ENCODE measurements at places on chromosomes 16 and 17.

GRCh38 chr16:48076455-48077012 lies 79.3 kb downstream of the ABCC12 start:
- no peak for DNase-seq

- no peak for DNase-seq
Measured at GRCh38 chr16:15732416-15732815, 82.4 kb downstream of the NDE1 start.

DNA sequence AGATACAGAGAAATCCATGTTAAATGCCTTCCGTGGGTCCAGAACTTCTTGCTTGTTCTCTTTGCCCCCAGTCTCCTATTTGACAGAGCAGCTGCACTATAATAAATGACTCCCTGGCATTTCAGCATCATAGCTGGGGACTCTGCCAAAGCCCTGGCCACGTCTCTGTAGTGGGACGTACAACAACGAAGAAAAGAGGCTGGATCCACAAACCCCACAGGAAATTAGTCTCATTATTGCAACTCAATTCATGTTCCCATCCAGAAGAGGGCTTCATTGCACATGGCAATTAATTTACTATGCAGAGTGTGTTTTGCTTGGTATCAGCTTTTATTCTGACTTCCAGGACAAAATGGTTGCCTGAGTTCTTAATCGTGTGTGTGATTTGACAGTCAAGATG lies 121.3 kb downstream of the CDH13 start:
- DNase-seq: no peak

DNA sequence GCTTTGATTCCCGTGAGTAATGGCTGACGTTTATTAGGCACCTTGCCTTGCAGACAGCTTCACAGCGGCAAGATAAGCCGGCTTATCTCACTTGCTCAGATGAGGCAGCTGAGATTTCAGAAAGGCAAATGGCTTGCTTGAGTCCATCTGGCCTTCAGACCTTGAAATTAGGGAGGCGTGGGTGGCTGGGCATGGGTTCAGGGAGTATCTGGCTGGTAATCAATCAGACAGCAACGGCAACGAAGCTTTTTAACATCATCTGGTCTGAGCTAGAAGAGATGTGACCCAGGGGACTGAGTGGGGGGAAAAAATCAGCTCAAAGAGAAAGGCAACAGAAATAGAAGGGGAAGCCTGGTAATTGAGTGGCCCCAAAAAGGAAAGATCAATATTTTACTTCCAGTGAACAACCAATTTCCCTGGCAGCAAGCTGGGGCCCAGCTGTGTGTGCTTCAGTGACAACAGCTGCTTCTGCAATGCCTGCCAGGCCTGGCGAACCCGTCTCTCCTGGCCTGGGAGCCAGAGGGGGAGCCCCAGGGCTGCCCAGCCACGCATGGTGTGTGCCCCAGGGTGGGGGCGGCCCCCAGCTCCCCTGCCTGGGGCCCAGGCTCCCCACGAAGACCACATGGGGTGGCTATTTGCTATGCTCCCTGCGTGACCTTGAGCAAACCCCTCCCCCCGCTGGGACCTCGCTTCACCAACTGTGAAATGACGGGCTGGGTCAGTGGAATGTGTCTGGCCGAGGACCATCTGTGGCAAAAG lies 34.0 kb downstream of the RAB11FIP4 start:
- no peak for DNase-seq

DNA sequence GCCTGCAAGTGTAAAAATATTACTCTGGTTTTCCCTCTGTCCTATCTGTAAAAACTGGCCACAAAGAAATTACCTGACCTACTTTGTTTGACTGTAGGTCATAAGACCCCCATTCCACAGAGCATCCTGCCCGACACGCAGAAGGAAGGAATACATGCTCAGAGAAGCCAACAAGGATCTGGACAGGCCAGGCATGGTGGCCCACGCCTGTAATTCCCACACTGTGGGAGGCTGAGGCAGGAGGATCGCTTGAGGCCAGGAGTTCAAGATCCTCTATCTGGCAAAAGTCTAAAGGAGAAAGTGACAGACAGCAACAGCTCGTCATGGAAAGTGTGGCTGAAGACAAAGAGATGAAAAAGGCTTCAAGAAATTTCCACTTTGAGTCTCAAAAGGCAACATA lies 78.2 kb upstream of the RNU2-1 start:
- DNase-seq: no peak

GRCh38 chr17:17345294-17345597 lies 42.1 kb downstream of the NT5M start:
- DNase-seq: no peak

DNA sequence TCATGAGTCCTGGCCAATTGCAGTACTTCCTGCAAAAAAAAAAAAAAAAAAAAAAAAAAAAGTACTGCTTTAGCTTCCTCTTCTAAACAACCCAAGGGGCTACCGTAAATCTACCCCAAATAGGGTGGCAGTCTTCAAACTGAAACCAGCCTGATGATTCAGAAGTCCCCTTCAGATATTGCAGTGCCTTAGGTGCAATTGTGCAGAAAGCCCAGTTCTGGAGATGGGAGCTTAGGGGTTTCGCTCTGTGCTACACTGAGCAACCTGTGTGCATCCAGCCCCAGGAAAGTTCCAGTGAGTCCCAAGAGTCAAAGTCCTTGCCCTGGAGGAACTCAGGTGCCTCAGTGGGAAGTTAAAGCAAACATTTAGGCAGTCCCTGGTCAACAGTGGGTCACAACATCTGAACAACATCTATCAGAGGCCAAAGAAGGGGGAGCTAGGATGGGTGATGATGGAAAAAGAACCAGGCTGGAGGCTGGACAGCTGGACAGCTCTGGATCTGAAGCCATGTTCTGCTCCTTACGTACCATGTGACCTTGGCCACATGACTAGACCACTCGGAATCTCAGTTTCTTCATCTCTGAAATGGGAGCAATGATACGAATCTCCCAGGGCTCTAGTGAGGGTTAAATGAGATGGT lies 6.7 kb upstream of the CIITA start:
- no peak for DNase-seq

GRCh38 chr17:34167354-34167753 lies 87.7 kb upstream of the CCL2 start:
- DNase-seq: no peak

- no peak for DNase-seq
Measured at GRCh38 chr17:47119746-47120520, 69.2 kb downstream of the CDC27 start.

- no peak for DNase-seq
Measured at GRCh38 chr17:74803971-74804370, 27.8 kb upstream of the NAT9 start.

DNA sequence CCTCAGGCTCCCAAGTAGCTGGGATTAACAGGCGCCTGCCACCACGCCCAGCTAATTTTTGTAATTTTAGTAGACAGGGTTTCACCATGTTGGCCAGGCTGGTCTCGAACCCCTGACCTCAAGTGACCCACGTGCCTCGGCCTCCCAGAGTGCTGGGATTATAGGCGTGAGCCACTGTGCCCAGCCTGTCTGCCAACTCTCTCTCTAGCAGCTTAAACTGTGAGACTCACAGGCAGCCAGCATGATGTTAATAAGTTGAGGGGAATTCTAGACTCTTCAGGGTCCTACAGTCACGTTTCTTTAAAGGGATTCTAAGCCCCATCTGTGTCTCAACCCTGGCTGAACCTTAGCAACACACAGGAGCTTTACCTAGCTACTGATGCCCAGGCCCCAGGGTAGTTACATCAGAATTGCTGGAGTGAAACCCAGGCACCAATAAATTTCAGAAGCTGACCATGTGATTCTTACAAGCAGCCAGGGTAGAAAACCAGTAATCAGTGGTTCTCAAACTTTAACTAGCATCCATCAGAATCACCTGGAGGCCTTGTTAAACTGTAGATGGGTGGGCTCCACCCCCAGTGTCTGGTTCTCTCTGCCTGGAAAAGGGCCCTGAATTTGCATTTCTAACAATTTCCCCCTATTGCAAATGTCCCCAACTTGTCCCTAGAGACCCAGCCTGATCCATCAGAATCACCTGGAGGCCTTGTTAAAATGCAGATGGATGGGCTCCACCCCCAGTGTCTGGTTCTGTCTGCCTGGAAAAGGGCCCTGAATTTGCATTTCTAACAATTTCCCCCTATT lies 30.7 kb downstream of the GPRC5B start:
- no peak for DNase-seq

- no peak for DNase-seq
Measured at GRCh38 chr16:47866423-47866822, 289.4 kb downstream of the ABCC12 start.

GRCh38 chr16:9048302-9048700 lies 43.1 kb upstream of the HAPSTR1 start:
- DNase-seq: no peak

DNA sequence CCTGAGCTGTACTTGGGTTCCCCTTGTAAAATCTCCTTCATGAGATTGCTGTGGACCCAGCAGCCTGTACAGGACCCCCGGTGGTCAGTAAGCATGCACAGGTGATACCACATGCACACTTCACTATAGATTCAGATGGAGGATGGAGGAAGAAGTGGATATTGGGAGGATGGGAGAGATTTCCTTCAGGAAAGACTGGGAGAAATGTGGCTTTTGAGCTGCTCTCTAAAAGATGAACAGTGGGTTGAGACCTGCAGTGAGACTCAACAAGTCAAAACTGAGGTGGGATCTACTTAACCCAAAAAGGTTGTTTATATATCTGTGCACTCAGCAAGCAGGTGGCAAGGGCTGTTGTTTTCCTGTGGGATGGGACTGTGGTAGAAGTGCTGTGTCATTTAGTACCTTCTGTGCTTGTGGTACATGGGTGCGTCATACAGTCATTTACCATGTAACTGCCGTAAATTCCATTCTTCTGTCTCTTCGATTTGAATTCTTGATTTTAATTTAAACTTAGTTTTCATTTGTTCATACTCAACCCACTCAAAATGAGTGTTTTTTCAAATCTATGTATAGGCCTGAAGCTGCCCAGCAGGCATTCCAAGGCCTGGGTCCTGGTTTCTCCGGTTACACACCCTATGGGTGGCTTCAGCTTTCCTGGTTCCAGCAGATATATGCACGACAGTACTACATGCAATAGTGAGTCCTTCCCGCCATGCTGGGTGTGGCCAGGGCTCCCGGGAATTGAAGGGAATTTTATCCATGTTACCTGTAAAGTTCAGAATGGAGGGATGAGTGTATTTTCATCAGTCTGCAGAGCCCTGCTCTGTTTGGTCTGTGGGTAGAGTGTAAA lies 6.9 kb downstream of the HERPUD1 start:
- peak; percentile 50 for DNase-seq

DNA sequence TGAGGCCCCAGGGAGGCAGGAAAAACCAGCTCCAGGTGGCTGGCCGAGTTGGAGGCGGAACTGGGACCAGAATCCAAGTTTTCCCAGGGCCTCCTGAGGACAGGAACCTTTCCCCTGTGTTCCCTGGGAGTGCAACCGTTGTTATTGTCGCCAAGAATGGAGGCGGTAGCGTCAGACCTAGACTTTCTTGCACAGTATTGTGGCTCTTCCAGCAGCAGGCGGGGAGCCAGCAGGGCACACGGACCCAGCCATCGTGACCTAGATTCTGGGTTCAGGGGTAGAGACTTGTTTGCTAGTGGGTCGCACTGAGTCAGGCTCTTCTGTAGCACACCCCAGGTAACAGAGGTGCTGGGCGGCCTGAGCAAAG lies 667 bp upstream of the KIF19 start:
- DNase-seq: no peak

DNA sequence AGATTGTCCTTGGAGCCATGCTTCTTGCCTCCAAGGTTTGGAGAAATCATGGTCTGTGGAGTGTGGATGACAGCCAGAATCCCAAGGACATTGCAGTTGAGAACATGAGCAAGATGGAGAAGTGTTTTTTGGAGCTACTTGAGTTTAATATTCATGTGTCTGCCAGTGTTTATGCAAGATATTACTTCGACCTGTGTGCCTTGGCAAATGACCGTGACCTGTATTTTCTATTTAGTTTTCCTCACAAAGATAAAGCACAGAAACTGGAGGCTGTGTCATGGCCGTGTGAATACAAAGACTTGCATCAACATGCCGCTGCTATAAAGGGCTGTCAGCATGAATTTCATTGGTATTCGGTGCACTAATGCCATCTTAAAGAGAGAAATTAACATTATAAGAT lies 9.0 kb downstream of the GGA2 start:
- no peak for DNase-seq

- DNase-seq: no peak
Measured at GRCh38 chr17:72969293-72969906, 123.1 kb downstream of the SLC39A11 start.

DNA sequence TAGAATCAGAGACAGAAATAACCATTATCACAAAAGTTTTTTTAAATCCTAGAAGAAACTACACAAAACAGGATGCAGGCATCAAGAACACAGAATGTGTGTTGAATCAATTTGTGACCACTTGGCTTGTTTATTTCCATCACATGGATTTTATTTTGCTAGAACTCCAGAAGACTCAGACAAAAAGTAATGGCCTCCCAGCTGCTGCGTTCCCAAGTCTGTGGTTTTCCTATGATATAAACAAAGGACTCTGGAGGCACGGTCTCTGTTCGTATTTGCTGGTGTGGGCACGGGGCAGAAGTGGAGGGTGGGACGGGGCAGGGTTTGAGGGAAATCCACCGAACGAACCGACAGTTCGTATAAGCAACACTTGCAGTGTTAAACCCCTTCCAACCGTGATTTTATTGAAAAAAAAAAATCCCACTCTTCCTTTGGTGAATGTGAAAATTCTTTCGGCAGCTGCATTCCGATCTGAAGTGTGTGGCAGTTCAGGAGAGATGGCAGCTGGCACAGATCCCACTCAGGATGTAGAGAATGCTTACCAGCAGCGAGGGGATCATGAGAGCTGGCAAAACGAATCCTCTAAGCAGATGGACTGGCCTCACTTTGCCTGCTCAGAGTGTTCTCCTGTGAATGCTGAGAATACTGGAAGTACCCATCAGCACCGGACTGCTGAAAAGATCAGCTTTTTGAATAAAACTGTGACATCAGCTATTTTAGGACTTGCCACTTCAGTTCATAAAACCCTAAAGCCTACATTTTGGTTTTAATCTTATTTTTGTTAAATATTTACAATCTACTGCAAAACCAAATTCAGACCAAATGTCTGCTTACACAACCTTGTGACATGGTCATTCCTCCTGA lies 165.2 kb downstream of the VPS53 start:
- DNase-seq: no peak

DNA sequence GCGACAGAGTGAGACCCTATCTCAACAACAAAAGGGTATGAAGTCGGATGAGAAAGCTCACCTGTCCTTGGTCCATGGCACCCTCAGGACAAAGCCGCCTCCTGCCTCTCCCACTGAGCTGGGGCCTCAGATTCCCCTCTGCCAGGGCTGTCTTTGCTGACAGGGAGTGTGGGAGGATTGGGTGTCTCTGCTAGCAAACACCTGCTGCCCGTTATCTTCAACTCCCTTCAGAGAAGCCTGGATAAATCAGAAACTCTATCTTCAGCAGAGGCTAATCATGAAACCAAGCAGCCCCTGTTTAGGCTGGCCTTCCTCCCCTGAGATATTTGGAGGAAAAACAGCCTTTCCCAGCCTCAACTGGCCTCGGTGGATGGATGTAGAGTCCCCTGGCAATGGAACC lies 36.3 kb upstream of the CDH1 start:
- DNase-seq: no peak

DNA sequence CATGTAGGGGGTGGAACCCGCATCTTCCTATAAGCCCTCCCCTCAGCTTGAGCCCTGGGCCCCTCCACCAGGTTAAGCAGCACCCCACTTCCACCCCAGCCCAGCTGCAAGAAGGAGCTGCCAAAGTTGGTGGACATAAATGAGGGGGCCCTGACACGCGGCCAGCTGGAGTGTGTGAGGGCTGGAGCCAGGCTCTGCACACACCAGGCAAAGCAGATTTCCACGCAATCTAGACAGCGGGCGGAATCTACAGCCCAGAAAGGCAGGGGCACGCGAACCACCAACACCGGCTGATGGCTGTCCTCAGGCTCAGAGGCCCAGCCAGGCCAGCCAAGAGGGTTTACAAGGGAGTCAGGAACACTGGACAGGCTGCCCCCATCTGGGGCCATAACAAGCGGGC lies 171.2 kb downstream of the ZNF423 start:
- no peak for DNase-seq

- DNase-seq: no peak
Measured at GRCh38 chr17:19023209-19023999, 18.8 kb upstream of the FAM83G start.

All from stimulated activated CD4-positive, alpha-beta T cell treated with anti-CD3 and anti-CD28 coated beads, Interleukin-15, amount 100 ng/mL, for 48 hours (primary cell).